NCI-H1105 (cell line): ENCODE measurements at places on chromosomes 7 and 10.

GRCh38 chr7:140192620-140193019 is 15.8 kb upstream of the KDM7A start:
- peak; percentile 21 for DNase-seq

DNA sequence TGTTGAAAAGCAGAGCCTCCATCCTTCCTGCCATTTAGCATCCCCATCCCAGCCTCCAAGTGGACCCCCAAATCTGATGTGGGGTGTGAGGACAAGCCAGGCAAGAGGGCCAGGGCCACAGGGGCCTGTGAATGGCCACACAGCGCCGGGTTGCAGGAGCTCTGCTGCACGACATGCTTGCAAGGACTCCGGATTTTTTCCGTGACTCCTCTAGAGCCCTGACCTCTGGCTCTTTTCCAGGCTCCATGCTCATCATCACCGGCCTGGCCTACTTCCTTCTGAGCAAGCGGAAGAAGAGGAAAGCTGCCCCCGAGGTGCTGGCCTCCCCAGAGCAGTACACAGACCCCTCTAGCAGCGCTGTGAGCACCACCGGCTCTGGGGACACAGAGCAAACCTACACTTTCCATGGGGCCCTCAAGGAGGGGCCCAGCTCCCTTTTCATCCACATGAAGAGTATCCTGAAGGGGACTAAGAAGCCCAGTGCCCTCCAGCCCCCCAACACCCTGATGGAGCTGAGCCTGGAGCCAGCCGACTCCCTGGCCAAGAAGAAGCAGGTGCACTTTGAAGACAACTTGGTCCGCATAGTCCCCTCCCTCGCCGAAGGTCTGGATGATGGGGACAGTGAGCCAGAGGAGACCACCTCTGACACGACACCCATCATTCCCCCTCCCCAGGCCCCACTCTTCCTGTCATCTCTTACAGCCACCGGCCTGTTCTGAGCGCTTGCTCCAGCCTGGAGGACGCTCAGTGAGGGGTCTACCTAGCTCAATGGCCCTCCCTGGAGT is 23.5 kb downstream of the TMEM72 start:
- DNase-seq = no peak

GRCh38 chr7:44073664-44074348 is 8.4 kb upstream of the PGAM2 start:
- no peak for DNase-seq

DNA sequence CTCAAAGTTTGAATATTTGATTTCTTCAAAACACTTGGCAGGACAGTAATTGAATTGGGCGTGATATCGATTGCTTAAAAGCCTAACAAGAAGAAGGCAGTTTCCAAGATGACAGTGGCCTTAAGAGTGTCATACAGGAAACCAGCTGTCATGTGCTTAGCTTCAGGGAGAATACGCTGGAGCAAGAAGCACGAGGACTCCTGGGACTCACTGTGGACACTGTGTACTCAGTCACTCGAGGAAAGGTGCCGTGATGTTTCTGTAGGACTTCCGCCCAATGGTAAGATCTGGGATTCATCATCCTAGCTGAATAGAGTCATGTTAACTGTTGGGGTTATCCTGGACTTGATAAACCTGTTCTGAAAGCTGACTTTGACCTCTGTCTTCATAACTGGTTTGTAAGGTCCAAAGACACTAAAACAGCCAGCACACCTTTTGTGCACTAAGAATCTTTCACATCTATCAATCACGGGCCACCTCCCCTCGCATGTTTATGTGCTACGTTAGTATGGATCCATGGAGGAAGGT is 113.5 kb downstream of the CELF2 start:
- no peak for DNase-seq

DNA sequence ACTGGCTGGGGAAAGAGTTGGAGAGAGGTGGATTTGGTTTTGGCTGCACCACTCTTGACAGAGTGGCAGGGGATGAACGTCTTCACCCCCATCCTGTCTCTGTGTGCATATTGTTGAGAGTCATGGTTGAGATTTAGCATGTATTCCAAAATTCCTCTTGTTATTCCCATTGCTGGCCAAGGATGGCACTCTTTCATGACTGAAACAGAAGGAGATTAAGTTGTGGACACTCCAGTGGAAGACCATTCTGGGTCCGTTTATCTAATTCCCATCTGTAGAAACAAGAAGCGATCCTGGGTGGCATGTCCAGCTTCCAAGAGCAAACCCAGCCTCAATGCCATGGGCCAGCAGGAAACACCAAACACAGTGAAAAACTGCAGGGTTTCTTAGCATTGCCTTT is 469.0 kb upstream of the IGFBP3 start:
- DNase-seq = no peak

GRCh38 chr7:104914421-104914820 is 99.6 kb upstream of the KMT2E start:
- DNase-seq = peak; percentile 13

- no peak for DNase-seq
Measured at GRCh38 chr7:144820552-144820951, 15.3 kb downstream of the TPK1 start.

DNA sequence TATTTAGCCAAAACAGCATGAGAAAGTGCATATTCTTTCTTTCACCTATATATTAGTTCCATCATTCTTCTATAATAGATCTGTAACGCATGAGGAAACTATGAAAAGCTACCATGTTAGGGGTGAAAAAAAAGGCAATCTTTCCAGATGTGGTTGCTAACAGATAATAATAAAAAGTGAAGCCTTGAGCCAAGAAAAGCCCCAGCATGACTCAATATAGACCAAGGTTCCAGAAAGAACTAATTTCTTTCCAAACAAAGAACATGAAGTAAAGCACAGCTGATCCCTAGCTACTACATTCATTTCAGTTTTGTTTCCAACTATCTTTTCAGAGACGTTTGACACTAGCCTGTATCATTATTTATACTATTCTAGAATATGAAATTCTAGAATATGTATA is 16.4 kb downstream of the ARL4A start:
- DNase-seq = no peak

DNA sequence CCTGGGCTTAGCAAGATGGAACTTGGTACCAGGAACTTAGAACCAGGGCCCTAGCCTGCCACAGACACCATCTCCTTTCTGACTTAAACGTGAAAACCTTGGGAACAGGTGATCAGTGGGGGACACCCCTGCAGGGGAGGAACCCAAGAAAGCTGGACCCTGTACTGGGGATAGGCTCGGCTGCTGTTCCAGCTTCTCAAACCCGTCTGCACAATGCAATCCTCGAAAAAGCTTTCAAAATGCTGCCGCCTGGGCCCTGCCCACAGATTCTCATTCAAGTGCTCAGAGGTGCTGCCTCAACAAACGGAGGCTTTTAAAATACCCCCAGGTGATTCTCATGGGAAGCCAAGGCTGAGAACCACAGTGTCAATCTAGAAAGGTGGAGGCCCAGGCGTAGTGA is 169.7 kb downstream of the ARHGAP21 start:
- no peak for DNase-seq

DNA sequence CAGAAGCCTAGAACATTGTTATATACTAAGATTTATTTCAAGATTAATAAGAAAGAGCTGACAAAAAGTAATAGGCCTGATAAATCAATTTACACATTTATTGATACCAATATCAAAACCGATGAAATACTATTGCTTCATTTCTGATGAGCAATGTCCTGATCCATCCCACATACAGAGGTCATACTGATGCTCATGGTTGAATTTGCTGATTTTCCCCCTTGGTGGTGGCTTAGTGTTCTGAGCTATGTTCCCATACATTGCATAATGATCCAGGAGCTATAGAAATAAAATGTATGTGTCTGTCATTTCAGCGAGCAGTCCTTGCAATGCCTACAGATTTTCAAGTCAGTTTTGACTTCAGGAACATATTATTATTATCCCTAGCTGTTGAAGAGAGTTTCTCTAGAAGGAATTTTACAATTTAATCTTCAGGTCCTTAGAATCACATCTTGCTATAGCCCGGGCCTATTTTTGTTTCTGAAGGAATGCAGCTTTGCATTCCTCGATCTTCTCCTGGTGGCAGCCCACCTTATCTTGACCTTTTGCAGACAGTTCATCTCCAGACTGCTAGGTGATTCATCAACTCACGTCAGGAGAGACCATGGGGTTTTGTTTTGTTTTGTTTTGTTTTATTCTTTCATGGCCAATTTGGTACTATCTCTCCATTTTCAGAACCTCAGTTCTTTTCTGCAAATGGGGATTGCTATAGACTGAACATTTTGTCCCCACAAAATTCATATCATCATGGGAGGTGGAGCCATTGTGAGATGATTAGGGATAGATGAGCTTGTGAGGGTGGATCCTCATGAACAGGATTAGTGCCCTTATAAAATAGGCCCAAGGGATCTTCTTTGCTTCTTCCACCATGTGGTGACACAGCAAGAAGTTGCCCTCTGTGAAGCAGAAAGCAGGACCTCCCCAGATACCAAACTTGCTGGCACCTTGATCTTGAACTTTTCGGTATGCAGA is 465.6 kb upstream of the IGFBP3 start:
- DNase-seq = no peak

- no peak for DNase-seq
Measured at GRCh38 chr10:111297351-111297848, 220.6 kb downstream of the ADRA2A start.

DNA sequence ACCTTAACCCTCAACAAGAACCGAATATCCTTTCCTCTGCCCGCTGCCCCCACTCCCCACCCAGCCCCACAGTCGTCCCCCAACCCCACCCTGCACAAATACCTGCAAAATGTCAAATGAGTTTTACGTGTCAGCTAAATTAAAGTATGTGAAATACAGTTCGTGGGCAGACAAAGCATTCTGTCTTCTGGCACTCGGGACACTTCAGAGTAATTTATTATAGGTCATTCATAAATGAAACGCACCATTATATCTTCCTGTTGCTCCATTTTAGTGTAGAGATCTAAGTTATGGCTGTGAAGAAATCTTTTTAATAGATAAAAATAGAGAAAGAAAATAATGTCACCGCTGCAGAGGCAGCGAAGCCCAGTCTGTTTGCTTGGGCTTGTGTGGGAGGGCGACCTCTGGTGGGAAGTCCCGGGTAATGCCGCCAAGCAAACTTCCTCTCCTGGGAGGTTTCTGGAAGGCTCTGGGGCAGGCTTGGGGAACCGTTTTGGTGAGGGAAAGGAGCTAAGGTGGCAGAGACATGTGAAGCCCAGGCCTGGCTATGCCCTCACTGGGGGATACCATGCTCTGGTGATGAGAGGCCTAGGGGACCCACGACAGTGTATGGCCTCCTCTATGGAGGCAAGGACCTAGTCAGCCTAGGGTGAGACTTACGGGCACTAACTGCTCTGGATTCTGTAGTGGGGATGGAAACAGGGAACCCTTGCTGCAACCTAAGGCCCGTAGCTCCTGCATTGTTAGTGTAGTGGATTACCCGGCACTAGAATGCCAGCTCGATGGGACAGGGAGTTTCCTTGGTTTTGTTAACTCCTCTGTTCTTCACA is 604.9 kb downstream of the LRMDA start:
- DNase-seq = peak; percentile 11

GRCh38 chr7:155963356-155963755 is 151.1 kb upstream of the SHH start:
- no peak for DNase-seq

- no peak for DNase-seq
Measured at GRCh38 chr7:111833466-111833865, 271.2 kb upstream of the IMMP2L start.

GRCh38 chr10:119724593-119725516 is 995 bp upstream of the INPP5F start:
- DNase-seq = no peak

DNA sequence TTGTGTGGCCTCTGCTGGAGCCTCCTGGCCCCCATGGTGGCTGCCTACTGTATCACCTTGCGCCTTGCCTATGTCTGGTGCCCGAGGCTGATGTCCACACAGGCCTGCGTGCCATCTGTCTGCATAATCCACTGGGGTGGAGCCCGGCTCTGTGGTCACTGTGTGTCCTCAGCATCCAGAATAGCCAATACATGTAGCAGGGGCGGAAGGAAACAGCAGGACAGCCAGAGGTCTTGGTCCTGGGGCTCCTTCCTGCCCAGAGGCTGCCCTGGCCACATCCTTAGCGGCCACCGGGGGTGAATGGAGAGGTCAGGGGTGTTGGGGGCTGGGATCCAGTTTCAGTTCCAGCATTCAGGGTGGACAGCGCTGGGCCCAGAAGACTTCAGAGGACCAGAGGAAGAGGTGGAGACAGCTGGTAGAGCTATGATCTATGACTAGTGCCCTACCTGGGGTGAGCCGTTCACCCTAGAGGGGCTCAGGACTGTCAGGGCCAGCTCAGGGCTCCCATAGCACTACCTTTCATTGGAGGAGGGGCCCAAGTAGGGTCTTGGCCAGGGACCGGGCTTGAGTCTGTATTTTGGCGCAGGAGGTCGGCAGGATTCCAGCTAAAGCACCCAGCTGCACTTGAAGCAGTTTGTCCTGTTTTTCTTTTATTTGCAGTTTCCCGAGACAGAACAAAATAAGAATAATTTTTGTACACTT is 15.9 kb downstream of the YKT6 start:
- no peak for DNase-seq

GRCh38 chr7:135512135-135512887 is 2.4 kb upstream of the CNOT4 start:
- DNase-seq = peak; percentile 26

- DNase-seq = peak; percentile 39
Measured at GRCh38 chr10:129136951-129137350, 330.1 kb upstream of the MGMT start.

- no peak for DNase-seq
Measured at GRCh38 chr10:128739930-128740329, 613.7 kb upstream of the MKI67 start.

DNA sequence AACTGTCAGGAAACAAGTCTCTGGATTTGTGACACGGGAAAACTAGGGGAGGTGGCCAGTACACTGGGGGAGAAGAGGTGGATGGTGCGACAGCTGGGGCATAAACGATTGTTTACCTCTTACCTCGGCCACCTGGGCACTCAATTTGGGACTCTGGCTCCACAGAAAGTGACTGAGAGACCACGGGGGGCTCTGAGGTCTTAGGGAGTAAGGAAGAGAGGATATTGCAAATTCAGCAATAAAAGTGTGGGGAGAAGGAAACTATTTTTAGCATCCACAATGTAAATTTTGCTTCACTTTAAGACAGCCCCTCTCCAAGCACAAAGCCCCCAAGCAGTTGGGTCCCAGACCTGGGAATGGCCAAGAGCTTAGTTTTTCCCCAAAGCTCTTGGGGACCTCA is 440.5 kb downstream of the GRID1 start:
- DNase-seq = no peak

- no peak for DNase-seq
Measured at GRCh38 chr7:40698214-40698920, 563.6 kb downstream of the SUGCT start.

DNA sequence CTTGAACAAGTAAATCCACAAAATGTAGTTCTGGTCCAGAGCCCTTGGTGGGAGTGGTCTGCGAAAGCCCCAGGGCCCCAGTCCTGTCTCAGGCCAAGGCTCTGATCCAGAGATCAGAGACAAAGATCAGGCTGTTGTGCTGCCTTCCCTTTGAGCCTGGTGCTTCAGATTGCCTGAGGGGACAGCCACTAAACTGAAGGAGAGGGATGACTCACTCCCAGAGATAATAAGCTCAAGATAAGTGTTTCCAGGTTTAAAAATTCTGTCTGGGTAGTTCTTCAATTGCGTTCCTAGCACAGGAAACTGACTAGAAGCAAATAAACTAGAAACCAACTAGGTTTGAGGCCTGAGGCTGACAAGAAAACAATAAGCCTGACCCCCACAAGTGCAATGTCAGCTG is 190.2 kb downstream of the RAMP3 start:
- DNase-seq = no peak
